Stimulated activated CD8-positive, alpha-beta memory T cell treated with anti-CD3 and anti-CD28 coated beads, Interleukin-2, amount 100 ng/mL, for 1 hour (primary cell): ENCODE measurements at places on chromosomes 16 and 17.

DNA sequence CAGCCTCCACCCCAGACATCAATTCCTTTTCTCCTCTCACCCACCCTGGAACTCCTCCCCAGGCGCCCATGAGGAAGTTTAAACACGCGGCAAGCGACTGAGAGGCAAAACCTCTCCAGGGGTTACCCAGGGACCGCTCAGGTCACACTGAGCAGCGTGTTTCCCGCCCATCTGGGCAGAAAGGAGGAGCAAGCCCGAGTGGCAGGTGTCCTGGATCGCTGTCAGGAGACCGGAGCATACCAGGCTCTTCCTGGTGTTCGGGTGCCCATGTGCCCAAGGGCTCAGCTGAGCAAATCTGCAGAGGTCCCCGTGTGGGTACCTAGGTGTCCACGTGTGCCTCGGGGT lies 491 bp downstream of the SLC25A19 start:
- no peak for DNase-seq

GRCh38 chr17:62995377-62995885 lies 29.4 kb downstream of the TANC2 start:
- DNase-seq, result no peak

- no peak for DNase-seq
Measured at GRCh38 chr16:81483064-81483969, 38.7 kb downstream of the CMIP start.

- DNase-seq, result no peak
Measured at GRCh38 chr17:27496005-27496404, 39.8 kb downstream of the KSR1 start.

GRCh38 chr17:35345926-35346771 lies 27.3 kb downstream of the SLFN11 start:
- DNase-seq, result no peak

DNA sequence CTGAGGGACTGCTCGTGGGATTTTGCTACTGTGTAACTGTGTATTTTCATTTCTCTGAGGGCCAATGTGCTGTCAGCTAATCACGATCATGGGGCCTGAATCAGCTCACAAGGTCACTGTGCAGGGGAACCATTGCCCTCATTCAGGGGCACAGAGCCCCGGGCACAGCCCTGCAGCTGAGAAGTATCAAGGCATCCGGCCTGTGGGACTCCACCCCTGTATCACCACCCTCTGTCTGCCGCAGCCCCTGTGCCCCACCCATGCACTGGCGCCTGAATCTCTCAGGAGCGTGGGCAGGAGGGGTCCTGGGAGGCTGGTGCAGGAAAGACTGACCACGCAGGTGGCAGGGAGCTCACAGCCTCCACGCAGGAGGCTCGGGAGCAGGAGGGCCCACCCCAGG lies 43.4 kb upstream of the RASD1 start:
- DNase-seq, result no peak

GRCh38 chr17:57602896-57603295 lies 142.2 kb downstream of the CCDC182 start:
- DNase-seq, result no peak

DNA sequence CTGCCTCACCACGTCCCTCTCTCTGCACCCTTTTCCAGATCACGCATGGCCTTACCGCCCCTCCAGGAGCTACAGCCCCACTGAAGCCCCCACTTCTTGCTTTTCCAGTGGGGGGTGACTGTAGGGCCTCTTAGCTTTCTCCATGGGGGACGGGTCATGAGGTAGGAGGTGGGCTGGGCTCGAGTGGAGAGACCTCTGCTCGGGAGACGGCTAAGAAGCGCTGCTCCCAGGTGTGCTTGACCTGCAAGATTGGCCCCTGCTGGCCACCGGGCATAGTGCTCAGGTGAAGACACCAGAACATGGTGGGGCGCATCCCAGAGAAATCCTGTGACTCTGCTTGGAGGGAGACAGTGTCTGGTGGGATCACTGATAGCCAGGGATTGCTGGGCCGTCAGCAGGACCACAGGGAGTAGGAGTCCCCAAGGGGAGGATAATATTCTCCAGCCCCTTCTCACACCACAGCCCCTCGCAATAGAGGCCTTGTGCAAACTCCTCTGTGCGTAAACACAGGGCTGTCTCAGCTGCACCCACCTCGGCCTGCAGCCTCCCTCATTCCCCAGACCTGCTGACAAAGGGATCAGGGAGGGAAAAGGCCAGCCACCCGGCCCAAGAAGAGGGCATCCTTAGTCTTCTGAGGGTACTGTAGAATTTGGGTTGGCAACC lies 8.9 kb upstream of the GALK1 start:
- no peak for DNase-seq

DNA sequence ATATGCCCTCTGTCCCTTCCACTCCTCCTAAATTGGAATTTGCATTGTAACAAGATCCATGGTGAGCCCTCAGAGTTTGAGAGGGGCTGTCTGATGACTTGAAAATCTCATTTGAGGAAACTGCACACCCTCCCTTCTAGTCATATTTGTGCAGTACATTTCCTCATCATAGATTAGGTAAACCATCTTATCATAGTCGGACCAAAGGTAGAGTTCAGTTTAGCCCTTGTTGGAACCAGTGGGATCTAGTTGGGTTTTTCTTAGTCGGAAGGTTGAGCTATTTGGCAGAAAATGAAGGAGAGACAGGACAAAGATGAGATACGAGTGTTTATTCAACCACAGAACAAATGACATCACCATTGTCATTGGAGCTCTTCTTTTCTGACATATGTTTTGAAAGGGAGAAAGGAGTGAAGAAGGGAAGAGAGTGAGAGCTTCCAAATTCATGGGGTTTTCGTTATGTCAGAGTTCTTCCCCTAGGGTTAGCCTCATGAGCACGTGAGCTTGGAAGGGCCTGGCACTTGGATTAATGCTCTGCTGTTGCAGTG lies 15.8 kb upstream of the KRT20 start:
- DNase-seq, result no peak

DNA sequence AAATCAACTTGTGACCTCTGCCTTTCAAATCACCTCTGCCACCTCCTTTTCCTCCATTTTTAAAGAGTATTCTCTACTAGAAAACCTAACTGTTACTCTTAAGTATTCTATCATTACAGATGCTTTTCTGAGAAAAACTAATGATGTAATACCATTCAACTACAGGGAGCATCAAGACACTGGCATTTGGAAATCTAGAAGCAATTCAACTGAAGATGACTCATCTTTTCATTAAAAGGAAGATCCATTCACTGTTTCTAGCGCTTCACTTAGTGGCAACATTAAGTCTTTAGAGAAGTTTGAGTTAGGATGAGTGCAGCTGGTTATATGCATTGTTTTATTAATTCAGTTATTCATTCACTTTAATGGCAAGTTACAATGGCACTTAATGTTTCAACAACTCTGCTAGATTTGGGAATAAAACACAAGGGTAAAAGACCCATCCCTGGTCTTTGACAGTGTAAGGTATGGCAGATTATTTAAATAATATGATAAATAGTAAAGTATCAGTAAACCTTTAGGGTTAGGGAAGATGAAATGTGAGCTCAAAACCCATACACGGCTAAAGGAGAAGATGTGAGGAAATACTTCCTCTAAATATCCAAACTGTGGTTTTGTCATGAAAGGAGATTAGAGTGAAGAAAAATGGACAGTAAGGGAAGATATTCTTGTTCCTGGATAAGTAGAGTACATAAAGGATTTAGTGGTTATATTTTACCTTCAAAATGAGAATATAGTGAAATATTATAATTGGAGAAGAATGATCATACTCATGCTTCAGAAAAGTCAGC lies 61.7 kb downstream of the KCNJ2 start:
- no peak for DNase-seq

DNA sequence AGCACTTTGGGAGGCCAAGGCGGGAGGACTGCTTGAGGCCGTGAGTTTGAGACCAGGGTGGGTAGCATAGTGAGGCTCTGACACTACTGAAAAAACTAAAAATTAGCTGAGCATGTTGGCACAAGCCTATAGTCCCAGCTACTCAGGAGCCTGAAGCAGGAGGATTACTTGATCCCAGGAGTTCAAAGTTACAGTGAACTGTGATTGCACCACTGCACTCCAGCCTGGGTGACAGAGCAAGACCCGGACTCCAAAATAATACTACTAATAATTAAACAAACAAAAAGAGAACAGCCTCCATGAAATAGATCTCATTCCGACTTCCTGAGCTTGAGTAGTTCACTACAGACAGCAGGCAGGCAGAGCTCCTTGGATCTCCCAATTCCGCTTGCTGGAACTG lies 2.7 kb upstream of the RBBP6 start:
- no peak for DNase-seq

DNA sequence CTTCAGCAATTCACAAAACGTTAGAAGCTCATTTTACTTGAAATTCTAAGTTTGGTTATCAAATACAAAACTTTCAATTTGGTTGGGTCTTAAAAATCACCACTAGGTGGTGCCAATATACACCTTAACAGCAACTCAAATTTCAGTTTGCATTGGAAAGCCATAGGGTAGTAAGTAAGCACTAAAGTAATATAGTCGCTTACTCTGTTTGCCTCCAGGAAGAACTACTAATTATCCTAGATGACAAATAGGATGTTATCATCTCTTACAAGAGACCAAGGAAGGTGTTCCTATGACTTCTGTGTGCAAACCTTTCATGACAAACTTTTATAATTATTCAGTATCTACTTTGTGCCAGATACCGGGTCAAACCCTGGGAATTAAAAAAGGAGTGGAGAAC lies 93.3 kb downstream of the MYO1D start:
- no peak for DNase-seq

DNA sequence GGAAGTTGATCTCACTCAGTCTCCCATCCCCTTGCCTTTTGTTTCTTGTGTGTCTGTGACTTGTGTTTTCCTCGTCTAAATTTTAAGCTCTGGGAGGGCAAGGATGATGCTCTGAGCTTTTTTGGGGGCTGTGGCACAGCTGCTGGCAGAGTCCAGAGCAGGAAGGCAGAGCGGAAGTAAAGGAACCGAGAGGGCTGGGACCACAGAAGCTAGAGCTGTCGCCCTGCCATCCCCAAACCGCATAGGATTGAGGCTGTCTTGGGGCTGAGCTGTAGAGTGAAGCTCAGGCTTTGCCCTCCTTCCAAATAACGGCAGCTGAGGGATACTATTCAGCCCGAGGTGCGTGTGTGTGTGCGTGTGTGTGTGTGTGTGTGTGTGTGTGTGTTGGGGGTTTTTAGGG lies 3.8 kb upstream of the DNAH2 start:
- no peak for DNase-seq

GRCh38 chr17:7442142-7442541 lies 2.7 kb upstream of the CHRNB1 start:
- no peak for DNase-seq

DNA sequence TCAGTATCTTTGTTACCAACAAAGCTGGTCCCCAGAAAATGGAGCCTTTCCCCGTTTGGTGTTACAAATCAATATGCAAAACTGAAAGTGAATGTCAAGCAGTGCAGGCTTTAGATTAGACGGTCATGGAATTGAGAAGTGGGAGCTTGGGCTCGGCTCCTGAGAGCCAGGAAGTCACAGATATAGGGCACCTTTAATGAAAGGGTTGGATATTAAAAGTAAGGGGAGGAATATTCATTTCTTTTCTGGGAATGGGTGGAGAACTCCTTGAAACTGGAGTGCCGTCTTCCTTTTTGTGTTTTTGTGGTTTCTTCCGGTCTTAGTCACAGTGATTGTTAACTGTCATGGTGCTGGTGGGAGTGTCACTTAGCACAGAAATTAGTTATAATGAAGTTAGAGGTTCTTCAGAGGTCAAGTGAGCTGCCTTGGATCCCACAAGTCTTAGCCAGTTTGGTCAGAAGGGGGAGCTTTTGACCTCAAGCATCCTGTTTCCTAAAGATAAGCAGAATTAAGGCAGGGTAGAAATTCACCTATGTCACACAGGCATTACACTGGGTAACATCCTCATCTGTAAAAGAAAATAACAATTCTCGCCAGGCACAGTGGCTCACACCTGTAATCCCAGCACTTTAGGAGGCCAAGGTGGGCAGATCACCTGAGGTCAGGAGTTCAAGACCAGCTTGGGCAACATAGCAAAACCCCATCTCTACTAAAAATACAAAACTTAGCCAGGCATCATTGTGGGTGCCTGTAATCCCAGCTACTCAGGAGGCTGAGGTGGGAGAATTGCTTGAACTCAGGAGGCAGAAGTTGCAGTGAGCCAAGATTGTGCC lies 9.6 kb upstream of the EIF1 start:
- DNase-seq, result no peak

DNA sequence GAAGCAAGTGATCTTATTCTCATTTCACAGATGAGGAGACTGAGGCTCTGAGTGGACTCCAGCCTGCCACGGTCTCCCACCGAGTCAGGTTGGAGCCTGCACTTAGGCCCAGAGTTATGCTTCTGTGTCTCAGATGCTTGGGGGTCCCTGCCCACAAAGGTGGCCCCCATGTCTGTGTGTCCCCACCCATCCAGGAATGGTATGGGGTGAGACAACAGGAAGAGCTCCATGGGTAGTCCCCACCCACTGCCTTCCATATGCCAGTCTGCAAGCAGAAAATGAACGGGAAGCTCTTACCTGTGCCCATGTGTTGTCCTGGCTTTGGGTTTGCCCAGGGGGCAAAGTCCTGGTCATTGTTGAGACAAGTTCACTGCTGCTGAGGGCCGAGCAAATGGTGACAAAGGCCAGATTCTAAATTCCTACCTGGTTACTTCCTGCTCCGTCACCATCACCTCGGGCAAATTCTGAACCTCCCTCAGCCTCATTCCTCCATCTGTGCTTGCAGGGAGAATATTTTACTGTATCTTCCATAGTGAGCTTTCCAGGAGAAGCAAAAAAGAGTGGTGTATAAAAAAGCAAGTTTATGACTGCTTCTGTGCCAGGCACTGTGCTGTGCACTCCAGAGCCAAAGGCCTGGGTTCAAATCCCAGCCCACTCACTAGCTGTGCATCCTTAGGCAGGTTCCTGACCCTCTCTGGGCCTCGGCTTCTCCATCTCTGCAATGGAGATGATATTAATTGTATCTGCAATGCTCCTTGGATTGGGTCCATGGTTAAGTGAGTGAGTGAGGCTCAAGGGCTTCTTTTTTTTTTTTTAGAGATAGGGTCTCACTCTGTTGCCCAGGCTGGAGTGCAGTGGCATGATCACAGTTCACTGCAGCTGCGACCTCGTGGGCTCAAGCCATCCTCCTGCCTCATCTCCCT lies 9.3 kb downstream of the IL4R start:
- no peak for DNase-seq

- no peak for DNase-seq
Measured at GRCh38 chr17:80026359-80027042, 9.2 kb downstream of the TBC1D16 start.

DNA sequence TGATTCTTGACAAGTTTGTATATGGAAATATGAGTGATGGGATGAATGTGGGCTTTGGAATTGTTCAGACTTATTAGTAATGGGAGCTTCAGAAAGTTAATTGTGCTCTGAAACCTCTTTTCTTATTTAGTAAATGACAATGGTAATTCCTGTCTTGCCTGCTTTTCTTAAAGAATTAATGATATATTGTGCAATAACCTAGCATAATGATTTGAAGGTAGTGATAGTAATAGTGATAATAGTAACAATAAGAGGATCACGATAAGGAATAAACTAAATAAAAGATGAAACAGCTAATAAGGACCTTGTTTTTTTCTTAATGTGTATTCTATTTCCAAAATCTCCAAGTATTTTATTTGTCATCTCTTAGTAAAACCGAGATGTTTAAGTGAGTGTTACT lies 245.0 kb upstream of the CPHXL start:
- DNase-seq, result no peak
